Progenitor cell of endocrine pancreas (in vitro differentiated cells): ENCODE measurements at places on chromosomes 5 and 9.

- DNase-seq = no peak
These were observed 214.2 kb downstream of the FSTL4 start for GRCh38 chr5:133397990-133398645.

DNA sequence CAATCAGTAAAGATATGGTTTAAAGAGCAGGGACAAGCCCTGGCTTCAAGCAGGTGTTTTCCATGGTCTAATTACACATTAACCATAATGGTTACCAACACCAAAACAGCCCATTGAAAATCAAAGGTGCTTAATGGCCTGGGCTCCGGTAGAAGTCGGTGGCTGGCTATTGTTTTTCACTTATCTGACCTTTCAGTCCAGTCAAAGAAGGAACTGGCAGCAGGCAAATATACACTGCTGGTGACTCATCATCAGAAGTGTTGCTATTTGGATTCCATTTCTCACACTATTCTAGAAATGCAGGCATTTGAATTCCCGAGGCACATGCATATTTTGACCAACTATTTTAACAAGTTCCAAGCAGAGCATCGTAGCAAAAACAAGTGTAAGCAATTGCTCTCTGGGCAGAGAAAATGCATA, 26.3 kb upstream of the GABRP start:
- DNase-seq = no peak

GRCh38 chr5:129173771-129174170, 79.2 kb downstream of the ISOC1 start:
- DNase-seq = no peak

- DNase-seq = no peak
These were observed 10.9 kb upstream of the FIBCD1 start for GRCh38 chr9:130950039-130950311.

DNA sequence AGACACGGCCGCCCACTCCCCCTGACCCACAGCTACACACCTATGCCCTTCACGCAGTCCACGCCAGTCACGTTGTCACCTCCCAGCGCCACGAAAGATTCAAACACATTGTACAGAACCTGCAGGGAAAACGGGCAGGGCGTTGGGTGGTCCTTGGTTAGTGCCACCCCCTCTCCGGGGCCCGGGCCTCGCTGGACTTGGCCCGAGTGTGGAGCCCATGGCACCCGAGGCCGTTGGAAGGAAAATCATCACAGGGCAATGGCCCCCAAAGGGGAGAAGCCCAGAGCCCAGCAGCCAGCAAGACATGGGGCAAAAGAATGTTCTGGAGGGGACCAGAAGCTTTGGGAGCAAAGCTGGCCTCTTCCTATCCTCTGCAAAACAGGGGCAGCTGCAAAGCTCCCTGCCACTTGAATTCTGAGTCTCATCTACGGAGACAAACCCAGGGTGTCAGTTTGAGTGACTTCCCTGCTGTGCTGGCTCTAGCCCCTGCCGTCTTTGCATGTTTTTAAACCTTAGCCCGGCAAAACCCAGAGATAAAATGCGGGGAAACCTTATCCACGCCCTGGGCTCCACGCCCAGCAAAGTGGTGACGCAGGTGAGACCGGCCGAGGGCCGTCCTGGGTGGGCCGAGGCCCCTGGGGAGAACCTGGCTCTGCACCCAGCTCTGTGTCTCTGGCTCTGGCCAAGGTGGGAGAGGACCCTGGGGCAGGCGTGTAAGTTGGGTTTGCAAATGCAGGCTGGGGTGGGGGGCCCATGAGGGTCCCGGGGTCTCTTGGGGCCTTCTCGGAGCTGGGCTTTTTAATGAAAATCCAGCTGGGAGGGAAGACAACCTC, 38.9 kb downstream of the SLC9A3 start:
- no peak for DNase-seq

- no peak for DNase-seq
These were observed 295.6 kb upstream of the MEF2C start for GRCh38 chr5:89178541-89178940.

GRCh38 chr9:23850242-23850689, 24.2 kb upstream of the ELAVL2 start:
- no peak for DNase-seq

- DNase-seq = peak; percentile 67
These were observed 29.8 kb upstream of the HMCN2 start for GRCh38 chr9:130235558-130236435.

GRCh38 chr9:72527801-72528195, 6.4 kb downstream of the TMC1 start:
- DNase-seq = no peak

GRCh38 chr9:28692012-28692411, 1118.7 kb upstream of the C9orf72 start:
- DNase-seq = no peak

DNA sequence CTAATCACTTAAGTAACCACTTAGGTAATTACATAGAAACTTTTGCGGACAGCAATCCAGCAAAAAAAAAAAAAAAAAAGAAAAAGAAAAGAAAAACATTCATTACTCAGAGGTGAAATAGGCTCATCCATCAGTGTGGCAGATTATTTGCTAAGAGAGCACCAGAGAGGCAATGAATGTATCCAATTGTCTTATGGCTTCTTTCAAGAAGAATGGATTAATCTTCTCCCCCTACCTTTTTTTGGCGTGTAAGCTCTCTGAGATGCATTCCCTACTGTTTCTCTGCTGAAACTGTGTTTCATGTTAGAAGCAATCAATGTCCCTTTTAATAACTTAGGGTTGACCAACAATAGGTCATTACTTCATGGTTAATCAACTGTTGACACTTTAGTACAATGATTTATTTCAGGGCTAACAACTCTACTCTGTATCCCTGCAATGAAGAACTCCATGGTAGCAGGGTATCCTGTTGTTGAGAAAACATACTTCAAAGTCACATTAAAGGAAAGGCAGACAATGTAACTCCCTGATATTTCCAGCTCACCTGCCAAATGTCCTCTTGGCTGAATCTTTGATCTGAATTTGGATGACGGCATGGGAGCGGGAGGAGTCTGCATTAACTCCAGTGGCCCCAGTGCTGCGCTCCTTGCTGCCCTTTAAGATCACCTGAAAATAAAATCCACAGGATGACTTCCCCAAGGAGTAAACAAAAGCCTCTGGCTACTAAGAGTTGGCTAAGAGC, 57.6 kb downstream of the KIF24 start:
- DNase-seq = no peak

- no peak for DNase-seq
These were observed 33.8 kb downstream of the JMY start for GRCh38 chr5:79269733-79270166.

- DNase-seq = no peak
These were observed 116.9 kb downstream of the CDH9 start for GRCh38 chr5:26921439-26921838.

GRCh38 chr5:158466191-158466590, 607.2 kb upstream of the CLINT1 start:
- no peak for DNase-seq

DNA sequence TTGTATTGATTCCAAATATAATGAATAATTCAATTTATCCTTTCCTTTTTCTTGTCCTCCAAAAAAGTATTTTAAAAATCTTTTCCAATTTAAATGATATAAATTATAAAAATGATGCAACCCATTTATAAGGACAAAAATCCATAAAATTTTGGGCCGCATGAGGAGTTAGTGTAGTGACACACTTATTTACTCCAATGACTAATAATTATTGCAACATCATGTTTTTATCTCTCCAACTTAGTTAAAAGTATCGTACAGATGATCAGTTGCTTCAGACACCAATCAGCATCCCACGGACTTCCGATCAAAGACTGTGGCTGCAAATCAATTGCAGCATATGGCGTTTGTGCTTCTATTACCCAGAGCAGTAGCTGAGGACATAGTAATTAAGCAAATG, 58.6 kb downstream of the HTR4 start:
- no peak for DNase-seq

- no peak for DNase-seq
These were observed 159.4 kb downstream of the KDM4C start for GRCh38 chr9:6917162-6917561.

DNA sequence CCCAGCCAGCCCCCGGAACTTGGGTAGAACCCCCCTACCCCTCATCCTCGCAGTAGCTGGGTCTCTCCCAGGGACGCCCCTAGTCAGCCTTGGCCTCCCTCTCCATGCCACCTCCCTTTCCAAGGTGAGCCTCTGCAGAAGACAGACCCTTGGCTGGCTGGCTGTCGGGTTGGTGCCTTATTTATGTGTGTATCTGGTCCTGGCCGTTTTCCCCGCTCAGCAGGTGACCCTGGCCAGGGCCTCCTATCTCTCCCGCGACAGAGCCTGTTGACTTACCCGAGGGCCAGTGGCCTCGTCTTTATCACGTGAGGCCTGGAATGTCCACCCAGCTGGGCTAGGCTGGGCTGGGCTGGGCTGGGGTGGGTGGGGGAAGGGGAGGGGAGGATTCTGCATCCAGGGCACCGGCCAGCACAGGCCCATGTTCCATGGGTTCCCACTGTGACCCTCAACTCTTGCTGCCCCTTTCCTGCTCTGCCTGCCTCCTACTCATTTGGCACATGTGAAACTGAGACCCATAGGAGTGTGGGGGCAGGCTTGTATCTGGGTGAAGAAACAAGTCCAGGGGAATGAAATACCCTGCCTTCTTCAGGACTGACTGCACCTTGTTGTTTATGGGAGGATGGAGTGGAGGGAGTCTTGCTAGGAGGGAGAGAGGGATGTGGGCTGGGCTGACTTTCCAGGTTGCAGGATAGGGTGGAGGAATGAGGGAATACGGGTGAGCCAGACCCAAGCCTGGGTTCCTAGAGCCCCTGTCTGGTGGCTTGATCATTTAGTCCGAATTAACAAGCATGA, 3.1 kb downstream of the CXXC5 start:
- DNase-seq = no peak

- no peak for DNase-seq
These were observed 129.7 kb downstream of the CEMIP2 start for GRCh38 chr9:71638627-71639026.

GRCh38 chr9:68980341-68980914, 33.5 kb downstream of the PRKACG start:
- no peak for DNase-seq

- no peak for DNase-seq
These were observed 44.5 kb upstream of the STK32A start for GRCh38 chr5:147190331-147190730.

- DNase-seq = no peak
These were observed 272.8 kb downstream of the ICE1 start for GRCh38 chr5:5695266-5695665.

- no peak for DNase-seq
These were observed 585.3 kb upstream of the TLE4 start for GRCh38 chr9:78986446-78986845.

DNA sequence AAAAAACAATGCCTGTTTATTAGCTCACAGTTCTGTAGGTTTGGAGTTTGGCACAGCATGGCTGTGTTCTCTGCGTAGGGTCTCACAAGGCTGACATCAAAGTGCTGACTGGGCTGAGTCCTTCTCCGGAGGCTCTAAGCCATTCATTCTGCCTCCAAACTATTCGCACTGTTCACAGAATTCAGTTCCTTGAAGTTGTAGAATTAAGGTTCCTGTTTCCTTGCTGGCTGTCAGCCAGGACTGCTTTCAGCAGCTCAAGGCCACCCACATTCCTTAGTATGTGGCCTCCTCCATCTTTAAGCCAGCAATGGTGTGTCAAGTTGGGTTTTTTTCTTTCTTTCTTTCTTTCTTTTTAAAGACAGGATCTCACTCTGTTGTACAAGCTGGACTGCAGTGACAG, 161.9 kb downstream of the CDH6 start:
- no peak for DNase-seq

- DNase-seq = no peak
These were observed 547.2 kb downstream of the MAT2B start for GRCh38 chr5:164052536-164053093.

DNA sequence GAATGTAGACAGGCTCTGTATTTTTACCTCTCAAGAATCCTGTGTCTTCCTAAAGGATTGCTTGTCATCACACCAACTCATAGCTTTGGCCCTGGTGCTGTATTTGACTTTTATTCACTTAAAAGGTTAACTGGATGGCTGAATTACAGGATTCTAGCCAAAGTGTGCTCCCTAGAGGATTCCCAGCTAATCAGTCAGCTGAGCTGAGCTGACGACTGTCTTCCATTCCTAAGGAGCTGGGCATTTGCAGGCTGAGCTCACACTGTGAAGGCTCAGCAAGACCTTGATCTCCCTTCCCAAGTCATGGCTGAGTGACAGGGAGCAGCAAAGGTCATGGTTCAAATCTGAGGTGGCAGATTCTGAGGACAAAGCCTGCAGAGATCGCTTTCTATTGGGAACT, 59.0 kb upstream of the PALM2AKAP2 start:
- no peak for DNase-seq

GRCh38 chr9:7388755-7389154, 410.8 kb downstream of the DMAC1 start:
- DNase-seq = no peak

DNA sequence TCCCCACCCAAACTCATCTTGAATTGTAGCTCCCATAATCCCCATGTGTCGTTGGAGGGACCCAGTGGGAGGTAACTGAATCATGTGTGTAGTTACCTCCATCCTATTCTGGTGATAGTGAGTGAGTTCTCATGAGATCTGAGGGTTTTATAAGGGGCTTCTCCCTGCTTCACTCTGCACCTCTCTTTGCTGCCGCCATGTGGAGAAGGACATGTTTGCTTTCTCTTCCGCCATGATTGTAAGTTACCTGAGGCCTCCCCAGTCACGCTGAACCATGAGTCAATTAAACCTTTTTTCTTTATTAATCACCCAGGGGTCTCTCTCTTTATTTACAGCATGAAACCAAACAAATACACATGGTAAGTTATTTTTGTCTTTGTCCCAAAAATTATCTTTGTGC, 726.1 kb downstream of the CDH18 start:
- DNase-seq = no peak

DNA sequence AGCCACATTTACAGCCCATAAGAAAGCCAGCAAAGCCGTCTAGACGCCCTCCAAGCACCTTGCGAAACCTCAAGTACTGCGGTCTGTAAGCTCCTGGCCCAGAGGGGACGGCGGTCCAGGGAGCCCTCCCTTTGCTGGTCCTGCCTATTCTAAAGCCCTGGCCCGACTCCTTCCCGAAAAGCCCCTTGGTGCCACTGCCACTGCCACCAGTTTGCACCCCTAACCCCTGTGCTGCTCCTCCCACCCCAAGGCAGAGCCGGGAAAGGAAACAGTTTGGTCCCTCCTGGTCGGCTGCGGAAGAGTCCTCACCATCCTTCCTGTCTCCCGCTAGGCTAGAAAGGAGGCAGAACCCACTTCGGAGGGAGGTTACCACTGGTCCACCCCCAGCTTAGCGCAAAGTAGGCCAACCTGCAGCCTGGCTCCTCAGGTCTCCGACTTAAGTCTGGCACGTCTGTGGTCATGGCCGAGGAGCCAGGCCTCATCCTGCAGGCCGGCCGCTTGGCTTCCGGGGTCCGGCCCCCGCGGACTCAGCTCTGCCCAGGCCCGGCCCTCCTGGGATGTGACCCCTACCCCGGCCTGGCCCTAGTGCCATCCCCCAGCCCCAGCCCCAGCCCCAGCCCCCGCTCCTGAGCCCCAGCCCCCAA, 916 bp downstream of the TOR1A start:
- no peak for DNase-seq

GRCh38 chr5:136886608-136887007, 521.3 kb upstream of the TRPC7 start:
- no peak for DNase-seq

- no peak for DNase-seq
These were observed 24.4 kb upstream of the SH3RF2 start for GRCh38 chr5:145912019-145912418.
